ENCODE measurements at places on chromosomes 6 and 20. TPM values are rescaled to one million over a fixed set of nuclear protein-coding genes. Genes with fewer than 3 reads are reported as not detected.

Gene PTGIS
- total RNA-seq, result 7.1 TPM

Gene CSNK2A1
- 222 TPM for total RNA-seq

Gene KIAA0408
- total RNA-seq, result 4.4 TPM

Gene NOTCH4
- 0.52 TPM for total RNA-seq

Gene SNTA1
- total RNA-seq, result 11.0 TPM
